ENCODE measurements at places on chromosomes 16 and 17.

DNA sequence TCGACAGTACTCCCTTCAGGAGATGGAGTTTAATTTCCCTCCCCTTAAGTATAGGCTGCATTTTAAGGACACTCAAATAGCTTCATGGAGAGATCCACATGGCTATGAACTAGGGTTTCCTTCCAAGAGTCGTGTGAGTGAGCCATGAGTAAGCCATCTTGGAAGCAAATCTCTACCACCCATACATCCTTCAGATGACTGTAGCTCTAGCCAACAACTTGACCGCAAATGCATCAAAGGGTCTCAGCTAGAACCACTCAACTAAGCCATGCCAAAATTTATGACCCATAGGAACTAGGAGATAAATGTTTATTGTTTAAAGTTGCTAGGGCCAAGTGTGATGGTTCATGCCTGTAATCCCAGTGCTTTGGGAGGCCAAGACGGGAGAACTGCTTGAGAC lies 43.4 kb downstream of the METTL16 start:
- no peak for DNase-seq

DNA sequence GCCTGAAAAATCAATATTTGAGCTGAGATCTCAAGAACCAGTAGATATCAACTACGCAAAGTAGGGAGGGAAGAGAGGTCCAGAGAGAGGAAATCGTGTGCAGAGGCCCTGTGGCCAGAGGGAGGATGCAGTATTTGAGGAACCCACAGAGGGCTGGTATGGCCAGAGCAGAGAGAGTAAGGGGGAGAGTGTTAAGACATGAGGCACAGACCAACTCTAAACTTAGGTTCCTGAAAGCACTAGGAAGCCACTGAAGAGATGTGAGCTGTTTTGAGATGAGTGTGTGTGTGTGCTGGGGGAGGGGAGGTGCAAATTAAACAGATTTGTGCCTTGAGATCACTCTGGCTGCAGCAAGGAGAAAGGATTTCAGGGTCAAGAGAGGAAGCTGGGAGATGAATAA lies 10.9 kb downstream of the SLC13A2 start:
- DNase-seq: no peak

- no peak for DNase-seq
Observed at GRCh38 chr17:58315281-58315711, 13.3 kb downstream of the TSPOAP1 start.

GRCh38 chr16:1762196-1762878 lies 9.0 kb downstream of the NME3 start:
- no peak for DNase-seq

- no peak for DNase-seq
Observed at GRCh38 chr17:42819939-42820535, 4.0 kb downstream of the BECN1 start.

- no peak for DNase-seq
Observed at GRCh38 chr16:67539691-67540635, 11.3 kb downstream of the RIPOR1 start.

GRCh38 chr17:73575470-73576221 lies 68.6 kb downstream of the SDK2 start:
- DNase-seq: no peak

- DNase-seq: no peak
Observed at GRCh38 chr16:28003021-28003865, 60.3 kb downstream of the GSG1L start.

- DNase-seq: no peak
Observed at GRCh38 chr16:974001-974601, 3.3 kb upstream of the LMF1 start.

GRCh38 chr17:65020284-65020683 lies 36.3 kb downstream of the GNA13 start:
- no peak for DNase-seq

GRCh38 chr17:58304750-58305486 lies 23.7 kb downstream of the TSPOAP1 start:
- DNase-seq: no peak

DNA sequence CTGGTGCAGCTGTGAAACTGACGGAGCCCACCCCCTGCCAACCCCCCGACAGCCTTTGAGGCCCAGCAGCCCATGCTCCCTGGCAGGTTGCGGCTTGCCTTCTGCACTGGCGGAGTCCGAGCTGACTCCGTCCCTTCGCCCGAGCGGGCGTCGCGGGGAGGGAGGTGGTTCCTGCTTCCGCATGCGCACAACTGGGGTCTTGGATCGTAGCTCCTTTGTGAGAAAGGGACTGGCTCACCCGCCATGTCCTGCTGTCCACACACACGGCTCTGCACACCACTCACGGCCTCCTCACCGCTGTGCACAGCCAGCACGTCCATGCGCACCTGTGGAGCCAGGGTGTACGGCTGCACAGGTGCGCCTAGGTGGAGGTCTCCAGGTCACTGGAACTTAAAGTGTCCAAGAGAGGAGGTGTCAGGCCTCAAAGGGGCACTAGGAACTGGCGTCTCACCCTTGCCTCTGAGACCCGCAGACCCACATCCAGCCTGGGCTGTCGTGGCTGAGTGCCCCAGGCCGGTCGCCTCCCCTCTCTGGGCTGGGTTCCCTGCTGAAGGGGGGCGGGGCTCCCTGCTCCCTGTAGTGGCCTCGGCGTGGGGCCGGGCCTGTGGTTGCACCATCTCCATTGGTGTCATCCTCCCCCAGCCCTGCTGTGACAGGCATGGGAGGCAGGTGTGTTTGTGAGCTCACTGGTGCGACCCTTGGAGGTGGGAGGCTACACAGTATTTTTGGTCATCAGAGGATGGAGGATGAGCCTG lies 45.3 kb downstream of the JPH3 start:
- no peak for DNase-seq

DNA sequence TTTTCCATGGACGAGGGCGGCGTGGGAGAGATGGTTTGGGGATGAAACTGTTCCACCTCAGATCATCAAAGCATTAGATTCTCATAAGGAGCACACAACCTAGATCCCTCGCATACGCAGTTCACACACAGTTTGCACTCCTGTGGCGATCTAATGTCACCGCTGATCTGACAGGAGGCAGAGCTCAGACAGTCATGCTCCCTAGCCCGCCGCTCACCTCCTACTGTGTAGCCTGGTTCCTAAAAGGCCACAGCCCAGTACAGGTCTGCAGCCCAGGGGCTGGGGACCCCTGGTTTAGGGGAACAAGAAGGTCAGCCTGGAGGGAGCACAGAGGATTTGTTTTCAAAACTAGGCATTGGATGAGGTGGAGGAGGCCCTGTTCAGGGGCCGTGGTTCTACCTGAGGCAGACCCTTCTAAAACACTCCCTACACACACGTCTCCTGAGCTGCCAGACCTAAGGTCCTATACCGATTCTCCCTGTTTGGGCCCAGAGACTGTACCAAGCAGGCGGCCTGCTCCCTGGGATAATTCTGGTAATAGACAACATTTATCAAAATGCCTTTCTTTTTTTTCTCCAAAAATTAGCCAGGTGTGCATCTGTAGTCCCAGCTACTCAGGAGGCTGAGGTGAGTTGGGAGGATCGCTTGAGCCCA lies 38.6 kb downstream of the AXIN2 start:
- DNase-seq: no peak

- DNase-seq: no peak
Observed at GRCh38 chr17:76063875-76064546, 8.3 kb downstream of the SRP68 start.

DNA sequence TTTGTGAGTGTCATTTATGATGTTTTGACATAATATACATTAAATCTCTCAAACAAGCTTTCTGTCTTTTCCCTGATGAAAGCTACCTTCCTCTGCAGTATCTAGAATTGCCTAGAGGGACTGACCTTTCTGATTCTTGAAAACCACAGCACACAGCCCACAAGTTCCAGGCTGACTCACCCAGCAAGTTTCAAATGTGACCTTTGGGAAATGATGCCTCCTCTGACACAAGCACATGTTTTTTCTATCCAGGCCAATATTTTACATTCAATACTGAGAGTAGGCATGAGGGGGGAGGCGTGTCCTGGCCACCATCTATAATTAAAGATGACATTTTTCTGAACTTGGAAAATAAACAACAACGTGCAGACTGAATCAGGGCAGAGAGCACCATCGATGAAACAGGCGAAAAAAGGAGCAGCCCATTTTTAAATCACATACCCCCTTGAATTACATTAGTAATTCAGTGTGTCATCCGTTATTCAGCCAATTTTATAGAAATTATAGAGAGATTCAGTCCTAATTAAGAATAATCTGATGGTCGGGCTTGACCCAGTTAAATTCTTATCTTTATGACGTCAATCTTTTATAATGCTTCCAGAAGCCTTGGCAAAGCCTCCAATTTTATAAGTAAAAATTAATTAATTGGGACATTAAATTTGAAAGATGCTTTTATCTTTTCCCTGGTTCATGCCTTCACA lies 292.6 kb upstream of the CDH11 start:
- no peak for DNase-seq

- DNase-seq: no peak
Observed at GRCh38 chr17:82324566-82325285, 7.3 kb upstream of the CD7 start.

DNA sequence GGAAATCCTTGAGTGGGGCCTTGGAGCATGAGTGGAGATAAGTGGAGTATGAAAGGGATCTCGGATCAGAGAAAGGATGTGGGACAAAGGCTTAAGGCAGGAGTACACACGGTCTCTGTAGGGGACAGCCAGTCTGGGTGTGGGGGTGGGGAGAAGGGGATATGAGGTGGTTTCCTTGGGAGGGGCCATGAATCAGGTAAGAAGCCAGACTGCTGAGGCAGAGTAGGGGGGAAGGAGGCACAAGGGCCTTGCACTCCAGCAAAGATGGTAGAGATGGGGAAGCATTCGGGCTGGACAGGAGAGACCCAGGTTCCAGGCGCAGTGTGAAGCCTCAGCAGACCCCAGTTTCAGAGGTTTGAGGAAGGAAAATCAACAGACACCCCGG lies 1.6 kb downstream of the HSD11B2 start:
- no peak for DNase-seq

DNA sequence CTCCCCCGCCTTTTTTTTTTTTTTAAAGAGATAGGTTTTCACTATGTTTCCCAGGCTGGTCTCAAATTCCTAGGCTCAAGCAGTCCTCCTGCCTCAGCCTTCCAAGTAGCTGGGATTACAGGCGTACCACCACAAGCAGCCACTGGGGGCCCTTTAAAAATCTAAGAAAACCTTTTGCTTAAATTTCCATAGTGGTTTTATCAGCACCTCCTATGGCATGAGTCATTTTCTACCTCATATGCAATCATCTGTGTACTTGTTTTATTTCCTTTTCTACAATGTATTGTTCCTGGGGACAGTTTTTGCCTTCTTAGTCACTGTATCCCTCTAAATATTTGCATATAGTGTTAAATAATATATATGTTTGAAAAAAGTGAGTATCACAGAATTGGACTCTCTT lies 29.2 kb downstream of the GNA13 start:
- DNase-seq: no peak

DNA sequence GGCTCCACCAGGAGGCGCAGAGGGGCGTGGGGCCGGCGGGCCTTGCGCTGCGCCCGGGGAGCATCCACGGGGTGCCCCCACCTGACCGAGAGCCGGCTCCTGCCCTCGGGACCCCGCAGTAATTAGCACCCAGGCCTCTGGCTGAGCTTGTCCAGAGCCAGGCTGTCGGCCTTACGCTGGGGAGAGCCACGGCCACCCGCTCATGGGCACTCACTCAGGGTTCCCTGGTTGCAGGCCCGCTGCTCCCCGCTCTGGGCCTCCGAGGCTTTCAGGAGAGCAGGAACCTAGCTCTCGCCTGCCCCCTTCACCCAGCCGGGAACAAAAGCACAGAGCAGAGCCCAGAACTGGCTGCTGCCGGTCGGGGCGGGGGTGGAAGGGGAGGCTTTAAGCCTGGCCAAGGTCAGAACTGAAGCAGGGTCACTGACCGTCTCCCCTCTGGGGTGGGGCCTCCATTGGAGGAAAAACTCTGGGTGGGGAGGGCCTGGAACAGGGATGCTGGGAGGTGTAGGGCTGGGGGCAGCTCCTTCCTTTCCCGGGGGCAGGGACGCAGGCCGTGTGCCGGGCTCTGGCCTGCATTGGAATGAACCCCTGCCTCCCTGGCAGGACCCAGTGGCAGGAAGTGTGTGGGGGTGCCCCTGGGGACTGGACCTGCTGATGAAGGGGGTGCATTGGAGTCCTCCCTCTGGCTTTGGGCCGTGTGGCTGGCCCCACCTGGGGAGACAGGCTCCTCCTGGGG lies 12.3 kb downstream of the GLIS2 start:
- no peak for DNase-seq

Measured in brain pericyte (primary cell).